ENCODE measurements at places on chromosomes 12 and 14. TPM values are rescaled to one million over a fixed set of nuclear protein-coding genes. Genes with fewer than 3 reads are reported as not detected.
A peak's percentile ranks its signal among the peaks of the same experiment; 100 is the strongest.

Gene KCNC2
- total RNA-seq, result not detected

Gene OR4E2
- total RNA-seq, result not detected

Gene LUM
- total RNA-seq, result not detected

Gene HOXC12
- total RNA-seq, result not detected

Gene SERPINA9
- total RNA-seq, result not detected

Gene STON2
- 0.45 TPM for total RNA-seq

Gene GPRC5D
- total RNA-seq, result not detected

Gene AGAP2
- total RNA-seq, result 38.4 TPM

- DNase-seq, result no peak
Measured at GRCh38 chr12:130226126-130226525, 63.9 kb downstream of the FZD10 start.

DNA sequence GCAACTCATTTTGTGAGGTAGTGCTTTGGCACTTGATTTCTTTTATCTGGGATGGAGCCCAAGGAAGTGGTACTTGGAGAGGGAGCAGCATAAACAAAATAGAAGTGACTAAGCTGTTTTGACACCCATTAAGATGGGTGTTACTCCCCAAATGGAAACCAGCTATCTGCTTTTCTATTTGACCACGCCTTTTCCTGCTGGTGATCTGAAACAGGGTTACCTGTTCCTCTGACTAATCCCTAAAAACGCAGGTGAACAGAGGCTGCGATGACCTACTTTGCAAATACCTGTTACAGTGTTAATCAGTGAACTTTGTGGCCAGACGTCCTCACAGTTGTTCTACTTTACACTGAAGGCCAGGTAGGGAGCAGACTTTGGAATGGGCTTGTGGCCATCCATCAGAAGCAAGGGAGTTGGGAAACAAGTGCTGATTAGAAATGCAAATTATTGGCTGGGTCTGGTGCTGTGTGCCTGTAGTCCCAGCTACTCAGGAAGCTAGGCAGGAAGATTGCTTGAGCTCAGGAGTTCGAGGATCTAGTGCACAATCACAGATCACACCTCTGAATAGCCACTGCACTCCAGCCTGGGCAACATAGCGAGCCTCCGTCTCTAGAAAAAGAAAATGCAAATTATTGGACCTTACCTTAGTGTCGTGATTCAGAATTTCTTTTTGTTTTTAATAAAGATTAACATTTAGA lies 58.3 kb upstream of the HECTD1 start:
- no peak for DNase-seq

- DNase-seq, result no peak
Measured at GRCh38 chr12:52352951-52353350, 14.3 kb downstream of the KRT85 start.

DNA sequence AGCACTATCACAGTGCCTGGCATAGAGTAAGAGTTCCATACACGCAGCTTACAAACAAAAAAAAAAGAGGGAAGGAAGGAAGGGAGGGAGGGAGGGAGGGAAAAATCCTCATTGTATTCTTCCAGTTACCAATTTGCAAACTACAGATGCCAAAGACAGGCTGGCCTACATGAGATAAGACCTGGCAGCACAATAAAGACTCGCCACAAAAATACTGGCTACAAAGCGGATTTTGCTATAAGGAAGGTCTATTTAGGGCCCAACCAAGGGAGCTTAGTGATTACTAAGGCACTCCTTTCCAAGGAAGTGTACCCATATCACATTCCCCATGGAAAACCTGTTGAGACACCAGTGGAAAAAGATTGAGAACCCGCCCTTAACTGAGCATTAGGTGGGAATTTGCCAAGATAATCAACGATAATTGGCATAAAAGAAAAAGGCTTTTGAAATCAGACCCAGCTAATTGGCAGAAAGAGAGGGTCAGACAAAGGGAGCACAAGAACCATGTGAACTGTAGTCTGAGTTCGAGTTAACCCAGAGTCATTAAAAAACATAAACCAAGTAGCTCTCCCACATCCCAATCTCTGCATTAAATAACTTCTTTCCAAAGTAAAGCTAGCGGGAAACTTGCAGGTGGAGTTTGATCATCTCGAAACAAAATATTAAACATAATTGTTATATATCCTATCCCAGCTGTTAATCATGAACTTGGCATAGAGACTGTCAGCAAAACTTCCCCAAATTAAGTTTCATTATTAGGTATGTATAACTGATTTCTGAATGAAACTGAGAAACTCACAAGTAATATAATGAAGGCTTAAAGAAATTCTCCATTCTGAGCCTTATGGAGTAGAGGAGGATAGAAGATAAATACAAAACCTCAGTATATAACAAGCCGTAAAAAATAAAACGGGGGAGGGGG lies 50.1 kb downstream of the PHLDA1 start:
- DNase-seq, result no peak

DNA sequence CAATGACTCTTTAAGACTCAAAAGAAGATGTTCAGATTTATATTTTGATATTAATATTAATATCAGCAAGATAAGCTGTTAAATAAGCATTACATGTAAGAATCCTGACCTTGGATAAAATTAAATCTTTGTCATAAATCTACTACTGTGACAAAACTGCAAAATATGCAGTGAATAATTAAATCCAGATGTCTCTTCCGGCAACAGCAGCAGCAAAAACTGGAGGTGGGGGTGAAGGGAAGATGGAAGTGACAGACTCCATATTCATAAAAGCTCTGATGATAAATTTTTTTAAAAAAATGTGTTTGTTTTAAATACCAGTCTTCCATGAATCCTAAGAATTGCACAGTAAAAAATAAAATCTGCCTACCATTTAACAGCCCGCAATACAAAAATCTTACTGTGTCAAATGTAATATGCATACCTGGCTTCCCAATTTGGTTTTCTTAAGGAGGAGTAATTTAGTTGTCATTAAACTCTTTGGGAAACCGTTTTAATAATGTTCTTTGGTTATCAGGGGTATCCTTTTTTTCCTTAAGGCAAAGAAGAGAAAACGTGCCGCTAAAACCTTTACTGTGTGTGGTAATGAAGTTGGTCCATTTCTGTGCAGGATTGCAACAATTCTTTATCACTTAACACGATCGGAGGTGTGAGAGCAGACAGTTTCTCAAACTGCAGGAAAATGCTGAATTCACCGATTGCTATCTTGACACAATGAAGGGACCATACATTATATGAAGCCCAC lies 478.2 kb downstream of the DIO2 start:
- DNase-seq, result no peak

- peak; percentile 49 for DNase-seq
Measured at GRCh38 chr12:132140918-132141841, 2.9 kb downstream of the DDX51 start.

DNA sequence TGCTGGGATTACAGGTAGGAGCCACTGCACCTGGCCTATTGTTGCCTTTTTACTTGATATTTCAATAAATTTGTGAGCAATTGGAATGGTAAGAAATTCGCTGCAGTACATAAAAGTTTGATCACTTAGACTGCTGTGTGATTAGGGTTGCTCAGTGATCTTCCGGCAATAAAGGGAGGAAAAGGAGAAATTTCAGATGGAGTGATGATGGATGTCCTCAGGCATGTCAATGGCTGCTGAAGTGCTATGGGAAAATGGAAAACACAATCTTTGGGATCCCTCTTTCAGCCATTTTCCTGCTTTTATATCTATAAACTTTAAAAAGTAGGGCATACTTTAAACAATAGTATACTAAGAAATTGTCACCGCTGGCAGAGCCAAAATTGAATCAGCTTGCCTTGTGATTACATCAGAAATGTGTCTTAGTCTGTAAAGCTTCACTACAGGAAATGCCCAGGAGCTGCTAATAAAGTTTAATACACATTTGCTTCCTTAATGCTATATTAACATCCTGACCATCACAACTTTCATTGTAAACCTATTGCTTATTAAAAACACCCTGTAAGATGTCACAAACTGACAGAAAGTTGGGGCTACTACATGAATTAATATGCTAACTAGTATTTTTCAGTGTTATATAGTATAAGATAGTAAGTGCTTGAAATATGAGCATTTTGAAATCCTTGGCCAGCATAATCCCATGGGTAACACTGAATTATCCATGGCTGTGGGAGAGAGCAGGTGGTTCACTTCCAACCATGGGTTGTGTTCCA lies 13.7 kb upstream of the FBXL14 start:
- no peak for DNase-seq

DNA sequence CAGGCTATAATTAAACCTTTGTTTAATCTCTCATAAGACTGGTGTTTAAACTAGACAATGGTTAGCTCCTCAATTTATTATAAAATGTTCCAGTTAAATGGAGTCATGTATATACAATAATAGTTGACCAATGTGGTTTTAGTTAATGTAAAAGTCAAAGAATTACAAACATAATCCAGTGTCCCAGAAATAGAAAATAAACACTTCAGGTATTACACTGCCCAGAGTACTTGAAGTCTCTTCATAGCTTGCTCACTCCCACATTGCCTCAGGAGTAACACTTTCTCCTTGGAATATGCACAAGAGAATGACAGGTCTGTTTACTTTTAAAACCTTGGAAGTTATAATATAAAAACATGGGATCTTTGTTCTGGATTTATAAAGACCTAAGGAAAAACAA lies 60.5 kb downstream of the SLC38A1 start:
- DNase-seq, result no peak

DNA sequence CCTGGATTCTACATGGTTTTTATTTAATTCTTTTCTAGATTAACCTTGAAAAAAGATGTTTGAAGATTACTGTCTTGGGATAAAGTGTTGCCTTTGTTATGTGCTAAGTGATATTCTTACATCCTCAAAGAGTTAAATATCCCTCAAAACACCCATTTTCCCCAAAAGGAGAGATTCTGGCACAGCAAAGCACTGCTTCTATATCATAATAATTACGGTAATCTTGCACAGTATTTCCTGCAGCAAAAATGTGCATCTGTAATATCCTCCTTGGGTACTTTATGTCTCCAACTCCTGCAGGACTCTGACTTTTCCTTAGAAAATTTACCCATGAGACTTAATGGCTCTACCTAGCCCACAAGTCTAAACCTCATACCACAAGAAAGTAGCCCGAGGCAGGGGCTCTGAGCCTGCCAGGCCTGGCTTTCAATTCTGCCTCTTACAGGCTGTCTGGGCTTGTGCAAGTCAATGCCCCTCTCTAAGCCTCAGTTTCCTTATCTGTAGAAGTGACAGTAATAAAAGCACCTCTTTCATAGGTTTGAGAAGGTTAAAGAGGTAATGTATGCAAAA lies 45.8 kb downstream of the SVOP start:
- no peak for DNase-seq

GRCh38 chr12:26940516-26941214 lies 2.4 kb downstream of the FGFR1OP2 start:
- peak; percentile 17 for DNase-seq

DNA sequence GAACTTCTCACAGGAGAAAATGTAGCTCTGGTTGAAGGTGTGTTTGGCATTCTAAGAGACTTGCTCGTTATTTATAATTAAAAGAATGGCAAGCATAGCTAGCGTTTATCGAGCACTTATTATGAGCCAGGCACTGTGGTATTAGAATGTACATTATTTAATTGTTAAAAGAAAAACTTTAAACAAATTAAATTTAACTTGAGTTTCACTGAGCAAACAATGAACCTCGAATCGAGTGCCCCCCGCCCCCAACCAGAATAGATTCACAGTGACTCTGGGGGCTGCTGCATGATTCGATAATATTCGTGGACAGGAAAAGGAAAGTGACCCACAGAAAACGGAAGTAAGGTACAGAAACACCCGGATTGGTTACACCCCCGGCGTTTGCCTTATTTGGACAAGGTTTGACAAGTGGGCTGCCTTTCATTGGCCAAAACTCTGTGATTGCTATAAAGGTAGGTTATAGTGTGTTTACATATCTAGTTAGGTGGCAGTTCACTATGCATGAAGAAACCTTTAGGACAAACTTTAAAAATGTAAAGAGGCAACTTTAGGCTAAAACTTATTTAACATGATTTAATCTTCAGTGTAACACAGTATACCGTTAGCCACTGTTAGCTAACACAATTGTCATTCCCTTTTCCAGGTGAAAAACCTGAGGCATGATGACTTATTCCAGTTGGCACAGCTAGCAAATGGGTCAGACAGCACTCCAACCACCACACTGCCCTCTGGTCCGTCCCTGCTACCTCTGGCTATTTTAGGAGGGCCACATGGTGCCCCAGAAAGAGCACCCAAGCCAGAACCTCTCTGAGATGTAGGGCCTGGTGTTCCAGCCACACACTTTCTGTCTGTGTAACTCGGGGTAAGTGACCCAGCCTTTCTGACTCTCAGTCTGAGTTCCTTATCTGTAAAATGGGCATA lies 7.1 kb downstream of the SCNN1A start:
- no peak for DNase-seq

DNA sequence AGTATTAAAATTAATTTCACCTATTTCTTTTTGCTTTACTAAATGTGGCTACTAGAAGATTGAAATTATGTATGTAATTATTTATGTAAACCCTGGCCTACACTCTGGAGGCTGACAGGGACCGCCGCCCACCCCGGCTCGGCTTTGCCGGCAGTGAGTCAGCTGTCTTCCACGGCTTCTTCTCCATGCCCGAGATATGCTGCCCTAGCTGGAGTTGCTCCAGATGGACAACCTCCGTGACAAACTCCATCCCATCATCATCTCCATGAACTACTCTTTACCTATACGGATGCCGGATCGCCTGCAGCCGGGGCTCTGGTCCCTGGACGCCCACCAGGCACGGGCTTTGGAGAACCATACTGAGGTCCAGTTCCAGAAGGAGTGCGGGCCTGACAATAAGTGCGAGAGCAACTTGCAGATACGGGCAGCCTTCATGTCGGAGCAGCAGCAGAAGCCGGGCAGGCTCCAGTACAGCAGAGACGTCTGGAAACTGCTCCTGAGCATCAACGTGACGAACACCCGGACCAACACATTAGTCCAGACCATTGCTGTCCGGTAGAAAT lies 86.9 kb upstream of the NID2 start:
- DNase-seq, result no peak

DNA sequence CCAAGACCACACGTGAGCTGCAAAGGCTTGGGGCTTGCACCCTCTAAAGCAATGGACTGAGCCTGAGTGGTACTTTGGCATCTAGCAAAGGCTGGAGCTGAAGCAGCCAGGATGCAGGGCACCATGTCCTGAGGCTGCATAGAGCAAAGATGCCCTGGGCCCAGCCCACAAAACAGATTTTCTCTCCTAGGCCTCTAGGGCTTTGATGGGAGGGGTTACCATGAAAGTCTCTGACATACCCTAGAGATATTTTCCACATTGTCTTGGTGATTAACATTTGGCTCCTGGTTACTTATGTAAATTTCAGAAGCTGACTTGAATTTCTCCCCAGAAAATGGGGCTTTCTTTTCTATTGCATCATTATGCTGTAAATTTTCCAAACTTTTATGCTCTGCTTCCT lies 438.3 kb downstream of the SLC16A7 start:
- no peak for DNase-seq

GRCh38 chr12:28192125-28192524 lies 1.9 kb downstream of the CCDC91 start:
- DNase-seq, result no peak

- no peak for DNase-seq
Measured at GRCh38 chr12:116087399-116087798, 190.1 kb downstream of the MED13L start.

DNA sequence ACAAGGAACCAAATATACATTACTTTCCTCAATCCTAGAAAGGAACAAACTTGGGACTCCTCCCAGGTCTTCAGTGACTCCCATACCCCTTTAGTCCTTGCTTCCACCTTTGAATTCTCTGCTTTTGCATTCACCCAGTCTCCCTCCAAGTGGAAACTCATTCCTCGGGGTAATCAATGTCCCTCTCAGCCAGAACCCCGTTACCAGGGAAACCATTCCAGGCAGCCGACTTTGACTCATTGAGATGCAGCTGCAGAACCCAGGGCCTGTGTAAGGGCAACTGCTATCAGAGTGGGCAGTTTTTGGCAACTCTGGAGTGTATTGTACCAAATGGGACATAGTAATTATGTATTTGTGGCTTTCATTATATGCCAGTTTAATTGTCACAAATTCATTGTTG lies 186.2 kb downstream of the NRXN3 start:
- DNase-seq, result no peak
